CD4-positive, alpha-beta T cell treated with Interleukin-17A for 4 hours (primary cell): ENCODE measurements at places on chromosomes 5 and 9.

GRCh38 chr9:3043369-3043768 is 199.5 kb upstream of the PUM3 start:
- no peak for DNase-seq

GRCh38 chr5:122775550-122776542 is 966 bp downstream of the SNX2 start:
- no peak for DNase-seq

GRCh38 chr9:133221177-133221809 is 12.2 kb upstream of the OBP2B start:
- DNase-seq = no peak

GRCh38 chr5:81851481-81852178 is 100.7 kb upstream of the SSBP2 start:
- DNase-seq = peak; percentile 95

GRCh38 chr5:68345171-68345570 is 129.6 kb downstream of the PIK3R1 start:
- no peak for DNase-seq

- no peak for DNase-seq
These were observed 97.8 kb upstream of the SMC5 start for GRCh38 chr9:70160686-70161600.

DNA sequence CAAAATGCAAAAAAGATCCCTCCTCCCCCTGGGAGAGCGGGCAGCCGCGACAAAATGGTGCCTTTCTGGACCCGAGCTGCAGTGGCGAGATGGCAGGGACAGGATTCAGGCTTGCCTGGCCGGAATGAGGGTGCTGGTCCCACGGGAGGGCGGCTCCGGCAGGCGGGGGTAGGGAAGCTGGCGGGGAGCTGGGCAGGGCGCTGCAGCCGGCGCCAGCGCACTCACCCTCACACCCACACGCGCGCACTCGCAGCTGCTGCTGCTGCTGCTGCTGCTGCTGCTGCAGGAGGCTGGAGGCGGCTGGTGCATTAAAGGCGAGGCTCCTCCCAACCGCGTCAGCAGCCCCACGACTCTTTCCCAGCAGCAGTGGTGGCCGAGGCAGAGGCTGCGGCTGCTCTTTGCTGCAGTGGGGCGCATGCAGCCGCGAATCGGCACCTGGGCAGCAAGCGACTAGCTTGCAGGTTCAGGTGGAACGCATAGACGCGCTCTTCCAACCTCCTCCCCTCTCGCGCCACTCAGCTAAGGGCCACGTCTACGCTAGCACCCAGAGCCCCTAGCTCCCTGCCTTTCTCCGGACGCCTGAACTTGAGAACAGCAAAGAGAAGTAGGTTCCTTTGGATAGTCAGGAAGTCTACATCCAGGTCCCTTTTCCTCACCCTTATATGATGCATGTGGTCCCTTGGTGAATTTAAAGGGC is at the start of gene PPP2R2B:
Gene PPP2R2B (minus strand): TSS at position 282 of the 697 bp plus-strand sequence.
- peak; percentile 48 for DNase-seq

GRCh38 chr9:134723491-134724190 is 82.0 kb downstream of the COL5A1 start:
- DNase-seq = no peak

GRCh38 chr9:87894998-87895625 is 12.4 kb downstream of the SPATA31E1 start:
- no peak for DNase-seq

DNA sequence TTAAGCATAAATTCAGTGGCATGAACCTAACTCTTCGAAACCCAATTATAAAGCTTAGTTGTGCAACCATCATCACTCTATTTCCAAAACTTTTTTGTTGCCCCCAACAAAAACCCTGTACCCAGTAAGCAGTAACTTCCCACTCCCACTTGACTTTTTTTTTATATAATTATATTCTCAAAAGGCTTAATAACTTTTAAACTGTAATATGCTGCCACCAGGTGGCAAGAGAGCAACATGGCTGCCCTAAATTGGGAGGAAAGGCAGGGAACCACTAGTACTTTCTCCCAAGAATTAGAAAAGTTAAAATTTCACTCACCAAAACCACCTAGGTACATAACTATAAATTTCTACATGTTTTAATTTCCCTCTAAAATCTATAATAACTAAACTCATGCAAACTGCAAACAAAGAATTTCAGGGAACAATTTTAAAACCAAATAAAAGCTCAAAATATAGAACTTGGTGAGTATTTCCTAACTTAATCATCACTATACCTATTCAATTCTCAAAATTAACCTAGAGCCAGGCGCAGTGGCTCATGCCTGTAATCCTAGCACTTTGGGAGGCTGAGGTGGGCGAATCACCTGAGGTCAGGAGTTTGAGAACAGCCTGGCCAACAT is 50.2 kb upstream of the RNF38 start:
- DNase-seq = peak; percentile 41

- DNase-seq = no peak
These were observed 531.5 kb downstream of the CSNK1G3 start for GRCh38 chr5:124043456-124043855.

DNA sequence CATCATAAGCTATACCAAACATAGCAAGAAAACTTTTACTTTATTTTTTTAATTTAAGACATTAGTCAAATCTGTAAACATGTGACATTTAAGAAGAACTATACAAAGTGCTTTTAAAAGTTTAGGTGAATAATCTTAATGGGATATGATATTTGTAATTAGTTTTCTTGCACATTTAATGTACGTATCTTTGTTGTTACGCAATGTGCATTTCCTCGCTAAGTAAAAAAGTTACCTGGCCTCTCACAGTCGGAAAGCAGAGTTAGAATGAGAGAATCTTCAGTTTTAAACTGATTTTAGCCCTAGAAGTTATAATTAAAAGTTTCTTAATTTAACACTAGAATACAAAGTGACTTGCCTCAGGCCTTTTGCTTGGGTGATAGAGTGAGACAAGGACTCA is 589.8 kb downstream of the DMRTA1 start:
- no peak for DNase-seq

- no peak for DNase-seq
These were observed 1.7 kb downstream of the SH3PXD2B start for GRCh38 chr5:172452398-172453205.

- no peak for DNase-seq
These were observed 437.0 kb upstream of the TRPC7 start for GRCh38 chr5:136802383-136802782.

- no peak for DNase-seq
These were observed 203.7 kb downstream of the GLIS3 start for GRCh38 chr9:4096121-4096520.

DNA sequence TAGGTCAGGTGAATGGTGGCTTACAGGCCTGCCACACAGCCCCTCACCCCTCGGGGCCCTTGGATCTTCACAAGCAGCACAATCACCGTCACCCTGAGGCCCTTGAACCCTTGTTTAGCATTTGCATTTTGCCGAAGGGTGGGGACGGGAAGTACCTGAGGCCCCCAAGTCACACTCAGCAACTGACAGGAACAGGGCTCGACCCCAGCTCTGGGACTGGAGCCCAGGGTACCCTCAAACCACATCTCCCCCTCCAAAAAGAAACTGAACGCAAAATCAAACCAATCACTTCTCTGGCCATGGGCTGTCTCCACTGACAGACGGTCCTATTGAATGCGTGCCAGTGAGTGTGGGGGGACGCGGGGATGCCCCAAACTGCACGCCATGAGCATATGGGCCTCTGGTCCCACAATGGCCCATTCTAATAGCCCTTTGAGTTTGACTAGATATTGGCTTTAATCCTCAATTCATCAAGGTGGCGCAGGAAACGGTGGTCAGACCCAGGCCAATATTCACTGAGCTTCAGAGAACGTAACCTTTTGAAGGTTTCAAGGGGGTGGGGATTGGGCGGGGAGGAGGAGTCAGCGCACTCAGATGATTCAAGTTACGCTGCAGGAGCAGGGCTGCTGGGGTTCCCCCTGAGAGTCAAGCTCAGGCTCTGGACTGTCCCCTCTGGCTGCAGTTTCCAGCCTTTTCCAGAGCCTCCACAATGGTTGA is 176.0 kb downstream of the DAB2IP start:
- DNase-seq = no peak

DNA sequence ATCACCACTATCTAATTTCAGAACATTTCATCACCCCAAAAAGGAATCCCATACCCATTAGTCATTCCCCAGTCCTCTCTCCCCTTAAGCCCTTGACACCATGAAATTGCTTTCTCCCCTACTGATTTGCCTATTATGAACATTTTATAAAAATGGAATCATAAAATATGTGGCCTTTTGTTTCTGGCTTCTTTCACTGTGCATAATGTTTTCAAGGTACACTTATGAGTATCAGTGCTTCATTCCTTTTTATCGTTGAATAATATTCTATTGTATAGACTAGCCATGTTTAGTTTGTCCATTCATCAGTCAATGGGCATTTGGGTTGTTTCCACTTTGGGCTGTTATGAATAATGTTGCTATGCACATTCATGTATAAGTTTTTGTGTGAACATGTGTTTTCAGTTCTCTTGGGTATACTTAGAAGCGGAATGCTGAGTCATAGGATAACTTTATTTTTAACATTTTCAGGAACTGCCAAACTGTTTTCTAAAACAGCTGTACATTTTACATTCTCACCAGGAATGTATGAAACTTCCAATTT is 40.4 kb upstream of the FGF1 start:
- no peak for DNase-seq

DNA sequence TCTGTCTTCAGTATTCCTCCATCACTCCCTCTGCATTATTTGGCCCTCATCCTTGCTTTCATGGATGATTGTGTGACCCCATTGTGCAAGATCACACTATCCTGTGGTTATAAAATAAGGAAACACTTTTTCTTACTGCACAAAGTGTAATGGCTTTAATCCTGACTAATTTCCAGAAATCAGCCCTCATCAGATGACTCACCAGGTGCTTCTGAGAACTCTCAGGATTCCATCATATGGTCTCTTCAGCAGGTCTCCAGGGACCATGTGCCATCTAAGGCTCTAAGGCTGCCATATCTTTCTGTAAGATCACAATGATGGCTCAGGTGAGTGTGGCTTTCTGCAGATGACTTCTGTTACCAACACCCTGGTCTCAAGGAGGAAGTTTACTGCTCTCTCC is 27.3 kb upstream of the FER start:
- no peak for DNase-seq

- DNase-seq = no peak
These were observed 46.4 kb upstream of the ISL1 start for GRCh38 chr5:51336878-51337277.
